ENCODE measurements at places on chromosomes 7 and 10.
A peak's percentile ranks its signal among the peaks of the same experiment; 100 is the strongest.

- no peak for DNase-seq
Measured at GRCh38 chr10:118968060-118968459, 61.5 kb upstream of the NANOS1 start.

DNA sequence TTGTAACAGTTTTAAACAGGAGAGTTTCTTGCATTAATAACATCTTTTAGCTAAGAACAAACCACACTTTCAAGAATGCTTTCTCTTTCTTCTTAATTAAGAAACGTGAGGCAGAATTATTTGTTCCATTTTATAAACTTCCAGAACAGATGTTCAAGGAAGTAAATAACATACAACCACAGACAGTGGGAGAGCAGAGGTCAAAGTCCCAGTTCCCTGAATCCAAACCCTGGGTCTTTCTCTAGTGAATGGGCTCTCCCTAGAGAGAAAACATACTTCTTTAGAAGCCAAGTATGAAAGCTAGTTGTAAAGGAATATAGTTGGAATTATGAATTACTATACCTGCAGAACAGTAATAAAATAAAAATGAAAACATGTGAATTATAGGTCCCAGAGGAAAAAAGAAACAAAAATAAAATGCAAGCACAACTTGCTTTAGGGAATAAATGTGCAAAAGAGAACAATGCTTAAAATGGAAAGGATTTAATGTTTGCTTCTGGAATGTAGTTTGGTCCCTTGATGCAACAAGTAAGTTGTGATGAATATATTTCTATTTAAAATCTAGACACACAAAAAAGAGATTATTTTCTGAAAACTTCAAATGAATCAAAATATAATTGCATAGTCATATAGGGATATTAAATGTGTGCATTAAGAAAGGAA is 6.0 kb downstream of the OR6B1 start:
- DNase-seq: no peak

DNA sequence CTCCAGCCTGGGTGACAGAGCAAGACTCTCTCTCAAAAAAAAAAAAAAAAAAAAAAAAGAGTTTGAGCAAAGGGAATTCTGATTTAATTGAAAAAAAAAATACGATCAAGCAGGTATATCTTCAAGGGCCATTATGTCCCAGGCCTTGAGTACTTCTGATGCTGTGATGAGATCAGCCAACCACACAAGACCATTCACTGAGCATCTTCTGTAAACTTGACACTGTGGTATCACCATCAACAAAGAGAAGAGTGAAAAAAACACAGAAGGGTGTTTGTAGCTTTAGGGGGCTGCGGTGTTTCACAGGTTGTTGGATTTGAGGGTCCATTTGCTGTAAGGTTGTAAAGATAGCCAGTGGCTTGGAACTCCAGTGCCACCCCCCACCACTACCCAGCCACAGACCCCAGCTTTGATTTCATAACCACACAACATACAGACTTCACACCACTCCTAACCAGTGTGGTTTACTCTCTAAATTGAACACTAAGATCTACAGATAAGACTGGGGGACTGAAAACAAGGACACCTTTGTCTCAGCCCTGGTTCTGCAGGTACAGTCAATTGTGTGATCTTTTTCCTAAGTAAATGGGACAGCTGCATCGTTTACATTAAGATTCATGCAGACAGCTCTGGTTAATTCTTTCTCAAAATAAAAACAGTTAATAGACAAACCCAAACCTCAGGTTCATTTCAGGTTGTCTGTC is 66.4 kb downstream of the CDC123 start:
- DNase-seq: no peak

GRCh38 chr7:105354383-105354782 is 34.3 kb downstream of the SRPK2 start:
- no peak for DNase-seq

GRCh38 chr7:117458977-117459583 is 20.7 kb upstream of the CFTR start:
- peak; percentile 16 for DNase-seq

- no peak for DNase-seq
Measured at GRCh38 chr7:82294382-82294784, 149.2 kb downstream of the CACNA2D1 start.

- no peak for DNase-seq
Measured at GRCh38 chr10:63921908-63922467, 400.8 kb downstream of the REEP3 start.

DNA sequence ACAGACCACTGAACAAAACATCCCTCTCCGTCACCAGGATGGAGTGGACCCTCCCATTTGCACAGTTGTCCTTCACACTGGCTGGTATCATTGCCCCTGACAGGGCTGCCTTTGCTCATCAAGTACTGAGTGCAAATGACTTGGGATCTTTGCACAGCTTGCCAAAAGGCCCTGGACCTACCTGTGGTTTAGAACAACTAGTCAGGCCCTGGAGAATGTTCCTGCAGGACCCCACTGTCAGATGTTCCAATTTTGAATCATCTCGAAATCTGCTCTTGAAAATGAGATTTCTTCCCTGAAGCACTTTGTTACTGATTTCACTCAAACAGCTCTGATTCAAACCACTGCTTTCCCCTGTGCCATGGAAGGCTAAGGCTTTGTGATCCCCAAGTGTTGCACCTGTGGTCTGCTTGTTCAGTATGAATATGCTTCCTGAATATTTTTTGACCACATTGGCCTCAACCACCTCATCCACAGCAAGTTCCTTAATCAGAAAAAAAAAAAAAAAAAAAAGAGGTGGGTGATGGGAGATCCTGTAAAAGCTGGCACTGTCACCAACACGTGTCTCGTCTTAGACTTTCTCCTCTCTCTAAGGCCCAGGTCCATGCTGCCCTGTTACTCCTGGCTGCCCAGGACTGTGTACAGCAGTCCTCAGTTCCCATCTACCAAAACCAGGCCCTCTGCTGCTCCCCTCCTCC is 2.7 kb upstream of the AOAH start:
- peak; percentile 69 for DNase-seq

DNA sequence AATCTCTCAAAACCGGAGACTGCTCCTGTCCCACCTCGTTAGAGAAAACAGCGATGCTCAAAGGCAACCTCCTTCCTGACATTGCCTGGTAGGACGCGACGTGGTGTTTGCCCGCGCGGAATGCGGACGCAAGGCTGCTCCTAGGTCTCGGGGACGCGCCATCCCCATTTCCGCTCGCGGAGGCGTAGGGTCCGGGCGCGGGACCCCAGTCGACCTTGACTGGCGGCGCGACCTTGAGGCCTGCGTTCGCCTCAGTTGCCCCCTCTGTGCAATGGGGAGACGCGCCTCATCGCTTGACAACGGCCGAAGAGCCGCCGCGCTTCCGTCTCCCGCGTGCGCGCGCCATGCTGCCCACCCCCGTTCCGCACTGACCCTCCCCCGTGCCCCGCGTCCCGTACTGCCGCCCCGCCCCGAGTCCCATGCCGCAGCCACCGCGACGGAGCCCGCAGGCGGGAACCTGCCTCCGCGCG is 412 bp upstream of the PPIA start:
- peak; percentile 41 for DNase-seq

DNA sequence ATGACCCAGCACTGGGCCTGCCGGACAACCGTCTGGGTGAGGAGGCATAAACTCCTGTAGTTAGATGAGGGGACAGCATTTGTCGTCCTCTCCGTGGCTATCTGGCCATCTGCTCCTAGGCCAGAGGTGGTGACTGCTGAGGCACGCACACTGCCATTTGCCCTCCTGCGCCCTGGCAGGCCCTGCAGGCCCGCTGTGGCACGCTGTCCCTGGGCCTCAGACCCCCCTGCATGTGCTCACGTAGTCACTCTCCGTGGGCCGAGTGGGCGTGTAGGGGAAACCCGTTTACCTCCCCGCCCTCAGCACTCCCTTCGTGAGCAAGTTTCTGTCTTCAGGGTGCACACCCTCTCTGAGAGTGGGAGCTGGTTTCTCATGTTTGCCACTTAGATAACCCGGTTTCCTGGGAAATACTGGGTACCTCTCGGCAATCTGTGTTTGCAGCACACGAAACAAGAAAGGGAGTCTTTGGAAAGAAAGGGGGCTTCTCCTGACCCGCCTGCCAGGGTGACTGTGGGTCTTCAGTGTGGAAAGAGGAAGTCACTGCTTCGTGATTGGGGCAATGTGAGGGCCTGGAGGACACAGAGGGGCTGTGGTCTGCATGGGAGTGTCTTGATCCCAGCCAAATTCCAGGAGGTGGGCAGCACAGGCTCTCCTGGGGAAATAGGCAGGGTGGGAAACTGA is 10.8 kb downstream of the ADAMTS14 start:
- peak; percentile 14 for DNase-seq

DNA sequence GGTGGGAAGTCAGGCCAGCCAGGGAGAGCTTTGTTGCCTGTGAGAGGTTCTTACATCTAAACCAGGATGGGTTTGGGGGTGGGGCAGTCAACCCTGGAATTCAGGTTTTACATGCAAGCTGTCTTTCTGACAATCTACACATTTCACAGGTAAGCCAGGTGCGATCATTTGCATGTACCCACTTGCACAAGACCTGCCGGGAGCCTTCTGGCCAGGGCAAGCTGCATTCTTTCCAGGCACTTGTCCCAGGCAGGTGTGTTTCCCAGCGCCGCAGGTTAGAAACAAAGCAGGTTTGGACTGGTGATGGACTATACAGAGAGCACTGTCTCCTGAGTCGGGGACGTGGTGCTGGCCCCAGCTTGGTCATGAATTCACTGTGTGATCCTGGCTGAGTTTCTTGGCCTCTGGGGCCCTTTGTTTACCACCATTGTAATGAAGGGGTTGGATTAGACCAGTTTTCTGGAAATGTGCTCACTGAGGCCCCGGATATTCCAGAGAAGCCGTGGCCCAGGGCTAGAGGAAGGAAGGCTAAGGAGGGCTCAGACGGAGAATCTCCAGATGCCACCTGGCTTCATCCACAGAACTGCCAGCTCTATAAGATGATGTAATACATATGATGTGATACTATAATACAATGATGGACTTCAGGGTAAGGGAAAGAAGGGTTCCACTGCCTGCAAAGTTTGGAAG is 205.2 kb upstream of the SVIL start:
- no peak for DNase-seq
